ENCODE measurements at places on chromosomes 7 and 10.

- DNase-seq, result no peak
Observed at GRCh38 chr10:77873536-77874380, 52.8 kb downstream of the DLG5 start.

GRCh38 chr7:128135159-128135514, 103.9 kb upstream of the LRRC4 start:
- no peak for DNase-seq

DNA sequence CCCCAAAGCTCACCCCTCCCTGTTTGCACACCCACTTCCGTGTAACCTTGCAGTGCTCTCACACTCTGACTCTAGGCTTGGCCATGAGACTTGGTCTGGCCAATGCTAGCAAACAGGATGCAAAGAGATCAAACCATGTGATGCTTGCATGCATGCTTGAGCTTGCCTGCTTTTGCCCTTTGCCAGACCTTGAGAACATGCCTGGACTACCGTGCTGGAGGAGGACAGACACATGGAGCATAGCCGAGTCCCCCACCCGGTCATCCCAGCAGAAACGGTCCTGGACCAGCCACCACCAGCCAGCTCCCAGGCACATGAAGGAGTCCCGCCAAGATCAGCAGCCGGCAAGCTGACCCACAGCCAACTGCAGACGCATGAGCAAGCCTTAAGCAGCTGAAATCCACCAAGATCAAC, 23.4 kb downstream of the PYROXD2 start:
- DNase-seq, result no peak

DNA sequence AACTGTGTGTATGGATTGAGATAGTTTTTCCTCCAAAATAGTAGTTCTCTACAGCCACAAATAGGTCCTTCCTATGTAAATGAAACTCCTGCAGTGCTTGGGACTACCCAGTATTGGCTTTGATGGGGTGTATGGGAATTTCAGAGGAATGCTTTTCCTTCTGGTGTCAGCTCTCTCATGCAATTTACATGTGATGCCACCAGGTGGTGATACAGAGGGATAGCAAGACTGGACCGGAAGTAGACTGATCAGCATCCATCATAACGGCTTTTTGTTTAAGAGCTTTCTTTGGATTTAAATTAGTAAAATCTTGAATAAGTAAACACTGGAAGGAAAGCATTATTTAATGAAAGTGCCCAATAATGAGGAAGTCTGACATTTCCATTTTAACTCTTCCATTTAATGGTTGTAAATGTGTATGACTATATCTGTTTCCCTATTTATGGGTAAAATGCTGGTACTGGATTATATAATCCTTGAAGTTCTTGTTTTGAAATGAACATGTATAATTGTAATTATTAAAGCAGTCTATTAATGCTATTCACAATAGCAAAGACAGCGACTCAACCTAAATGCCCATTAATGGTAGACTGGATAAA, 22.7 kb downstream of the DYNC1I1 start:
- no peak for DNase-seq

GRCh38 chr7:11551470-11551869, 280.5 kb downstream of the THSD7A start:
- no peak for DNase-seq

GRCh38 chr7:11300241-11300640, 326.6 kb downstream of the PHF14 start:
- no peak for DNase-seq

GRCh38 chr10:3426190-3426845, 253.7 kb upstream of the PITRM1 start:
- DNase-seq, result no peak

GRCh38 chr10:110523736-110524135, 26.0 kb downstream of the DUSP5 start:
- no peak for DNase-seq

DNA sequence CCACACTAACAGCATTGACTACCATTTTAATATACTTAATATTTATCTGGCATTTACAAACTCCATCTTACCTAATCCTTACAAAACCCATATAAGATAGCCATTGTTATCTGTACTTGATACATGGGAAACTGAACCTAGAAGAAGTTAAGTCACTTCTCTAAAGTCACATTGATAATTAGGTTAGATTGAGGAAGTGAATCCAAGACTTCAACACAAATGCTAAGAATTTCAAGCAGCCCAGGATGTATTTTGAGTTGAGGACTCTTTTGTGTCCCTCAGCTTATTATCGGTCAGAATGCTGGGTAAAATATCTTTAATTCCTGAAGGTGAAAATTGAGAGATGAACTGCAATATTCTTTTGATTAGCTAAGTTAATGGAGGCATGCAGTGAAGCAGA, 465.5 kb downstream of the PHTF2 start:
- DNase-seq, result no peak

DNA sequence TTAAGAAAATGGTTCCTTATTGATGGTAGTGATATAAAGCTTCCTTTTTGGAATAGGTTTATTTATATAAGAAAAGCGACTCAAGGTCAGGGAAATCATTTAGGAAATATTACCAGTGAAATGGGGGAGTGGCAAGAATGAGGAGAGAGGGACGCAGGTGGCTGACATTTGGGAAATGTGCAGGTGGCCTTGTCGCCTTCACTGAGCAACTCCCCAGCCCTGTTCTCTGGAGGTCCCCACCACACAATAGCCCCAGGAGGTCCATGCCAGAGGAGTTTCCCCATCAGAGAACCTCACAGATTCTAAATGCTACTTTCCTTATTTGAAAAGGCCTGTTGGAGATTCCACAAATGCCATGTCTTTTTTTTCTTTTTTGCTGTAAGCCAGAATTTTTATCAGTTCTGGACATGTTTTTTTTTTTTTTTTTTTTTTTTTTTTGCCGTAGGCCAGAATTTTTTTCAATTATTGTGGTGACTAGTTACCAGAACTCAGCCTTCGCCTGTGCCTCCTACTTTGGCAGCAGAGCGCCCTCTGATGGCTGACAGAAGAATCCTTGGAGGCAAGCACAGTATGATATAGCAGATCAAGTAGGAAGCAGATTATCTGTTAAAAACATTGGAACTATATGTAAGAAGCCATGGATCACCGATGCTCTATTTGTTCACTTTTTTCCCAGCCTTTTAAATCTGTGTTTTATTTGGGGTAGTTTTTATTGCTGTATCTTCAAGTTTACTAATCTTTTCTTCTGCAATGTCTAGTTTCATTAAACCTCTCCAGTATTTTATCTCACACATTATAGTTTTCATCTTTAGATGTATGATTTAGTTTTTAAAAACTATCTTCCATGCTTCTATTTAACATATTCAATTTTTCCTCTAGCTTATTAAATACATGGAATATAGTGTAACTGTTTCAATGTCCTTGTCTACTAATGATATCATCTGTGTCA, 18.6 kb downstream of the OPALIN start:
- DNase-seq, result peak; percentile 65

- DNase-seq, result peak; percentile 70
Observed at GRCh38 chr7:129144095-129144833, at the start of gene TSPAN33. Gene TSPAN33, plus strand, starts transcription at chr7:129144707. Its CDS starts 274 bp downstream, at chr7:129144981.

GRCh38 chr10:120803972-120804371, 47.2 kb upstream of the WDR11 start:
- DNase-seq, result no peak

GRCh38 chr7:1922870-1923236, 252.8 kb downstream of the ELFN1 start:
- DNase-seq, result no peak

DNA sequence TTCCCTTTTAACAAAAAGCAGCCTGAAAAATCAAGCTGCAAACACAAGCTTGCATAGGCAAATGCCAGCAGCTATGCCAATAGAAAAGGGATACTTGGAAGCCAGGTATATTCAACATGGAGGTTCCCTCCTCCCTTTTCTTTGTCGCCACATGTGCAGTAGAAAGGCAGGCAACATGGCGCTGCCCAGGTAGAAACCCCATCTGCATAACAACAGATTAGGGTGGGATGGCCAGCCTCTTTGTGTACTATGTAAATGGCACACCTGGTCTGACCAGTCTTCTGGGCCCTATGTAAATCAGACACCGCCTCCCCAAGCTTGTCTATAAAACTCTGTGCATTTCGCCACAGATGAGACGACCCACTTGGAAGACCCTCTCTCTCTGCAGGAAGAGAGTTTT, 58.1 kb downstream of the CCDC3 start:
- no peak for DNase-seq
